ENCODE measurements at places on chromosomes 7 and 10.

DNA sequence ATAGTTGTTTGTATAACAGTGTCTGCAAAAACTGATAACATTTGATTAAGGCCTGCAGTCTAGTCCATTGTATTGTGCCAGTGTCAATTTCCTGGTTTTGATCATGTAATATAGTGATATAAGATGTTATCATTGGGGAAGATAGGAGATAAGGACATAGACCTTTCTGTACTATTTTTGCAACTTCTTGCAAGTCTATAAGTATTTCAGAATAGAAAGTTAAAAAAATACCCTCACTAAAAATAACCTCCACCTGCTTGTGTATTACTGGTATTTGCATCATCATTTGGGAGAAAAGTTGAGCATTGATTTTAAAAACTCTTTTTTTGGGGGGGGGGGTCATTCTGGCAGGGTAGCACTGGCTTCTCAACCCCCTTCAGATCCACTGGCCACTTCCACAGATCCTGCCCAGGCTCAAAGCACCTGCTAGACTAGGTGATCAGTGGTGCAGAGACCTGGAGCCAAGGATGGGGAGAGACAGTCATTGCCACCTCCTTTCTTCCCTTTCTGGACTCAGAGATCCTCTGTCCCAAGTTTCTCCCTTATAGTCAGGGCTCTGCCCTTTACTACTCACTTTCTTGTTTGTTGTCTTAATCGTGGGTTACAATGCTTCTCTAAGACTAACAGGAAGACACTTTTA, 103.0 kb downstream of the RBM20 start:
- DNase-seq = no peak

DNA sequence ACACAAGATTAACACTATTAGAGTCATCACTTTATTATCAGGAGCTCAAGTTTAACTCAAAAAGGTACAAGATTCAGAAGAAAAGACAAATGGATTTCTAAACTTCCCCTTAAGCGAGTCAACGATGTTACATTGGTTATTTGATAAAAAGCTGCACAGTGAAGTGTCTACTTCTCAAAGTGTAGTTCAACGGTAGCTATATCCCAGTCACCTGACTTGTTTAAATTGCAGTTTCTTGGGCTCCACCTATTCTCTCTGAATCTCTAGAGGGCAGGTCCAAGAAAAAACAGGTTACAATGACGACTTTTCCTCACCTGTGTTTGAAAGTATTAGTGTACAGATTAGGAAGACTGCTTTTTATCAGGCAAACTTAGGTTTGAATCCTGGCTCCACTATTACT, 16.6 kb downstream of the MINDY3 start:
- DNase-seq = no peak

GRCh38 chr7:107414198-107414597, 55.7 kb upstream of the GPR22 start:
- no peak for DNase-seq

- no peak for DNase-seq
Observed at GRCh38 chr7:155825336-155825735, 13.1 kb upstream of the SHH start.

- DNase-seq = peak; percentile 36
Observed at GRCh38 chr7:35576031-35576573, 118.8 kb downstream of the HERPUD2 start.

DNA sequence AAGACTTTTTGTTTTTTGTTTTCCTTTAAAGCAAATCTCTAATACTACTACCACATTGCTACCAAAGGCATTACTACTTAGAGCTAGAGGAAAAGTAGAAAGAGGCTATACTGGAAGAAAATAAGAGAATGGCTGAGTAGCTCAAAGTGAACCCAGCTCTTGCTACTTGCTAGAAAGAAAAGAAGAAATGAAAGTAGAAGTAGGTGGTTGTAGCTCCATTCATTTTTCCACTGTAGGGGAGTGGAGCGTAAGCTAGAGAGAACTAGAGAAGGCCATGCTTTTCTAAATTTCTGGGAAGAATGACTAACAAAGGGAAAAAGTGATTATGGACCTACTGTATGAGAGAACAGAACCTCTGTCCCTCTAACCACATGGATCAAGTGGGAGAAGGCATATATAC, 184.4 kb downstream of the PON1 start:
- no peak for DNase-seq

DNA sequence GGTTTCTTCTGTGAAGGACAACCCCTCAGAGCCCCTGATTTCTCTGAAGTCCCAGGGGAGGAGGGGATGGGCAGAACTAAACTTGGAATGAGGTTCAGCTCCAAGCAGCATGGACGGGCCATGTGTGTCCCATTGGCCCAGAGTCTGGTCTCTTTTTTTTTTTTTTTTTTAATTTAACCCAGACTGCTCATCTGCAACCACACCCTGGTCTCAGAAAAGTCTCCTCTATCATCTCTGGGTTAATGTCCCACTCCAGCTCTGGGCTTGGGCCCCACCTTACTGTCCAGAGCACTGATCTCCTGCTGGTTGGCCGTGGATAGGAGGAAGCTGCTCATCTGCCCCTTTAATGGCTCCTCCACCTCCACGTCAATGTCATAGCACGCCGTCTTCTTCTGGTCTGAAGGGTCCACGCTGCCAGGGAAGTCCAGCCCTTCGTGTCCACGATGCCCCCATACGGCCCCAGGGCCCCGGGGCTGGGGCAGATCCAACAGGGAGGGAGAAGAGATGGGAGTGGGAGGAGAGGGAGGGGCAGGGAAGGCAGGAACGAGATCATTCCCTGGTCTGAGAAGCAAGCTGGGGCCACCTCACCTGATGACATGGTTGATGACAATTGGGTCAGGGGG, 7.7 kb downstream of the CHPF2 start:
- no peak for DNase-seq

DNA sequence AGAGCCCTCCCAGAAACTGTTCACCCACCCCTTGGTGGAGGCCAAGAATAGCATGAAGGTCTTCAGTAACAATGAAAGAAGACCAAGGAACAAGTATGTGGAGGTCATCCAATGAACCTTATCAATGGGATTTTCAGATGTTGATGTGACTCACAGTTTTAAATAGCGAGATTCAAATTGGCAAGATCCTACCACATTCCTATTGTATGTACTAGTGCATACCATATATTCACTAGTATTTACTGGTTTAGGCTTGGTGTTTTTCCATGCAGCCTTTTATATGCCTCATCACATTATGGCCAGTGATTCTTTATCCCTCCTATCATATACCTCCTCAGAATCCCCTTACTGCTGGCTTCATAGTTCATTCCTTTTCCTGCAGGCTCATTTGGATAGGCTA, 54.4 kb downstream of the ITGB8 start:
- no peak for DNase-seq

DNA sequence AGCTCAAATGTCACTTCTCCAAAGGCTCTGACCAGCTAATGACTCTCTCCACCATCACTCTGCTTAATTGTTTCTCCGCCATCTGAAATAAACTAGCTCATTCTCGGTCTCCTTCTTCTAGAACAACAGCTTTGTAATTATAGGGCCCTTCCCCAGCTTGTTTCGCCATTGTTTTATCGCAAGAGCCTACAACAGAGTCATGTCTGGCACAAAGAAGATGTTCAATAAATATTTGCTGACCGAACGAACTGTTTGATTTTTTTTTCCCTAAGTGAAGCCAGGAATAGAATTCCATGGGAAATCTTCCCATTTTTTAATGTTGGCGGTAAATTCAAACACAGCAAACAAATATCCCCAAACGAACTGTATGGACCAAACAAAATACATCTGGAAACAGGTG, 63.8 kb upstream of the NMT2 start:
- no peak for DNase-seq

- DNase-seq = no peak
Observed at GRCh38 chr7:105748701-105749100, 127.7 kb downstream of the ATXN7L1 start.

- no peak for DNase-seq
Observed at GRCh38 chr10:51808187-51808586, 108.8 kb upstream of the CSTF2T start.

GRCh38 chr10:121102706-121103105, 251.5 kb downstream of the WDR11 start:
- no peak for DNase-seq

DNA sequence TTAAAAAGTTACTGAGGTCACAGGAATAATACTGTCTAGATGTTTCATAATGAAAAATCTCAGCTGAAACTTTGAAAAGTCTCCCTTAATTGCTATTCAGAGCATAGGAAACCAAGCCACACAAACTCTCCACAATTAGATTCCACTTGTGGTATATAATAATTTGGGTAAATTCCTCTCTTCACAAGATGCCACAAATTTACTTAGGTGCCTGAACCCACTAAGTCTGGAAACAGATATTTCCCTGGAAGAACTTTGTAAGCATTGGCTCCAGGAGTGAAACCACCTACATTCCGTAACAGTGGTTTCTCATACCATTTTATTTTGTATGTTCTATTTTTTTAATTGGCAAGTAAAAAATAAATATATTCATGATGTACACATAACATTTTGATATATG, 493.4 kb downstream of the SEMA3D start:
- DNase-seq = no peak

DNA sequence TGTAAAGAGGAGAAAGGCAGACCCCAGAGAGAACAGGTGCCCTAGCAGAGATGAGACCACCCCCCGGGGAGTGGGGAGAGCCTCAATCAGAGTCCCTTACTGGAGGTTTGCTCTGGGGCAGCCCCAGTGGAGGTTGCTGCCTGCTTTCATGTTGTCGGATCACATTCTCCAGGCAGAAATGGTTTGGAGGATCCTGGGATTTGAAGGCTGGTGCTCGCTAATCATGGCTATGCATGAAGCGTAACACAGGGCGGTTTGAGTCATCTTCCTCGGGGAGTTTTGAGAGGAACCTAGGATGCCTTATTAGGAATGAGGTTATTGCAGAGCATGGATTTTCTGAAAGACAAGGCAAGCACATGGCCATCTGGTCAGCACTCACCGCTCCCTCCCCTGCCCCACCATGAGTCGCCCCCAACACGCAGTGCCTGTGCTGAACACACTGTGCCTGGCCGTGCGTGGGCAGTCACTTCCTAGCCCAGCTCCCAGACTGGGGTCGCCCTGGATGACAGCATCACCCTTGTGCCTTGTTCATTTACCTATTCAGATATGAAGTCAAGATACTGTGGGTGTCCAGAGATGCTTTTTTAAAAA, 319.9 kb downstream of the DPP6 start:
- DNase-seq = no peak

- DNase-seq = no peak
Observed at GRCh38 chr7:91898240-91898992, 17.9 kb upstream of the MTERF1 start.
